NCI-H524 (cell line): ENCODE measurements at places on chromosomes 12 and 14.

DNA sequence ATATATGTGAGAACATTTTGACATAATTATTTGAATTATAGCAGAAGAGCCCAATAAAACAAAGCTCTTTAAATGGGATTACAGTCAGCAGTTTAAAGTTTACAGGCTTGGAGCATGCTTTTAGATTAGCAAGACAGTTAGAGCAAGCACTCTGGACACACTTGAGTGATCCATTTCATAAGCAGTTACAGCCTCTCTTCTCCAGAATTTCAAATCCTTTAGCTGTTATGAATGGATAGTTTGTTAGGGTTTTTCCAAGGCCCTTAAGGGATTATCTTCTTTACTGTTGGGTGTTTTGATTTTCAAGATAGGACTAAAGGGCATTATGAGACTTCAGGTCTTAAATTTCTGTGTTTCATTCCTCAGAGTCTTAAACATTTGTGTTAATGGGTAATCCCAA is 36.3 kb downstream of the BEST3 start:
- DNase-seq: peak; percentile 48

DNA sequence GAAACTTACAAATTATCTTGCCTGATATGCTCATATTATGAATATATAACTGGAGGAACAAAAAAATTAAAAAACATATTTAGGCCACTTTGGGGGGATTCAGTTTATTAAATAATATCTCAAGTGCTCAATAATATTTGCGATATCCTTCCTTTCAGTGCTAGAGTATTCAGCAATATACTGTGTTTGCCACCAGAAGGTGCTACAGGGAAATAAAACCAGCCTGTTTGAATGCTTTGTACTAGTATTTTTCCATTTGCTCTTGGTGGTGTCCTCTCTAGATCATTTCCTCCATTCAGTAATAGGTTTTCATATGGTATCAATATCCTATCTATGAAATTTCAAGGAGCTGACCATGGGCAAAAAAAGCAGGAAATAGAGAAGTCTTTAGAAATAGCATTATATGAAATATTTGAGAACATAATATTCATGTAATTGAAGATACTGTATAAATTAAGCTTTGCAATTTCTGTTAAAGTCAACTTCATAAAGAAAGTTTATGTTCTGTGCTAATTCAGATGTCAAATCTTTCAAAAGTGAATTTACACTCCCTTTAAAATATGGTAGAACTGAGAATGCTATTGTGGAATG is 106.2 kb upstream of the NAV3 start:
- DNase-seq: peak; percentile 55

DNA sequence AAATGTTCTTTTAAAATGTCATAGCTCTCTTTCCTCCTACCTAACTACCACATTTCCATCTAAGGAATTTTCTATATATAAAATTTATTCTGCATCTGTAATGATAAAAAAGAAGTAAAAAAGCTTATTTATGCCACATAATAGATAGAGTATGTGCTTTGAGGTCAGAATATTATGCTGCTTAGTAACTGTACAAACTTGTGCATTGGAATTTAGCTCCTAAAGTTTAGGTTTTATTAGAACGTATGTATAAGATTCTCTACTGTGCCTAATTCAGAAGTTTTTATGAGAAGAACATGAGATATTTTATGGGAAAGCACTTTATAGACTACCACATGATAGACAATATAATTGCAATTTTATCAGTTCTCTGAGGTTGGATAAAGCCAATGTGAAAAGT is 384.6 kb downstream of the SLC16A7 start:
- DNase-seq: no peak

GRCh38 chr14:75689012-75689411 is 28.0 kb downstream of the TTLL5 start:
- DNase-seq: no peak

DNA sequence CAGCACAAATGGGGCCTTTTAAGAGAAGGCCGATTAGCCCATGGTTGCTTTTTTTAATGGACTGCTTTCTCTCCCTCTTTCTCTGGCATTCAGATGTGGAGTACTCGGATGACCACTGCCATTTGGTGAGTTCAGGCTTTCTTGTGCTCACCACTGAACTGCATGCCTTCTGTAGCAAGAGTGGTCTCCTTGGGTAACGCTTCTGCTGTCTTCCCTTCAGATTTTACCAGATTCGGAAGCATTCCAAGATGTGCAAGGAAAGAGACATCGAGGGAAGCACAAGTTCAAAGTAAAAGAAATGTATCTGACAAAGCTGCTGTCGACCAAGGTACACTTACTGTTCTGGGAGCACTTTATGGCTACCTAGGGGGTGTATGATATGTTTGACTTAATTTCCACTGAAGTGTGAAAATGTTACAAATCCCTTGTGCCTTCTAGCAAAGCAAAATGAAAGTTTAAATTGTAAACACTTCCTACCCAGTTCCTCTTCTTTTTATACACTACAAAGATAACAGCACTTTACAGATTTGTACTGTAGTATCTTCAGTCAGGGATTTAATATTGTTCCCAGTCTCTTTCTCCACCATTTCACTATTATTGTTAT is 148.8 kb downstream of the PLXNC1 start:
- no peak for DNase-seq

- no peak for DNase-seq
Measured at GRCh38 chr12:98123021-98123461, 392.3 kb upstream of the TMPO start.

- DNase-seq: no peak
Measured at GRCh38 chr12:789852-790563, 37.6 kb downstream of the WNK1 start.

- DNase-seq: no peak
Measured at GRCh38 chr12:104877103-104877705, 80.9 kb downstream of the SLC41A2 start.

- DNase-seq: no peak
Measured at GRCh38 chr12:132262256-132263060, 66.9 kb downstream of the GALNT9 start.

GRCh38 chr14:76968621-76969063 is 59.9 kb downstream of the IRF2BPL start:
- DNase-seq: no peak

- no peak for DNase-seq
Measured at GRCh38 chr14:94524093-94524492, 14.8 kb upstream of the SERPINA12 start.

DNA sequence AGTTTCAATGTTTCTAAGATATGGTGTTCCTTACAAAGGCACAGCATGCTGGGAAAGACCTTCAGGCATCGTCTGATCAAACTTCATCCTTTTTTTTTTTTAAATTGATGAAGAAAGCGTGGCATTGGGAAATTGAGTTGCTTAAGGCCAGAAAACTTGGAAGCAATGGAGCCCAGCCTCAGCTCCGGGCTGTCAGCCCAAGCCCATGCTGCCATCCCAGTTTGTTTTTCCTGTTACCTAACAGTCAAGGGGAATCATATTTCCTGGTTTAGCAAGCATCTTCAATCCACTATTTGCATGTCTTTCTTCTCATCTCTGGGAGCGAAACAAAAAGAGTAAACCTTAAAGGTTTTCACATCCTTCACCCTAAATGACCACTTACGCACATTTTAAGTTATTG is 200.2 kb downstream of the CHST11 start:
- DNase-seq: no peak

GRCh38 chr14:64684091-64684490 is 20.1 kb upstream of the PLEKHG3 start:
- DNase-seq: peak; percentile 66

- DNase-seq: no peak
Measured at GRCh38 chr12:3432868-3433267, 58.1 kb upstream of the PRMT8 start.

DNA sequence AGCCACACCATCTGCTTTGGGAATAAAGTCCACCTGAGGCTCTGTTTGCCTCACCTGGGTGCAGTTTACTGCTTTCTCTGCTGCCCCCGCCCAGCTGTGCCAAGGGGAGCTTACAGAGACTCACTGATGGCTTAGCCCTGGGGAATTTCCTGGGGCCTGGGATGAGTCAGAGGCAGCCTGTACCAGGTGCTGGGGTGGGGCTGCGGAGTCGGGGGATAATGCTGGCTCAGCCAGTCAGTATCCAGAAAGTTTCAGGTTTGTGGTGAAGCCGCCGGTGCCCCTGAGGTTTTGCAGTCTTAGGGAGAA is 22.3 kb downstream of the PLEKHG3 start:
- peak; percentile 60 for DNase-seq

GRCh38 chr12:5030066-5030465 is 13.6 kb upstream of the KCNA5 start:
- no peak for DNase-seq

GRCh38 chr14:22405201-22405600 is 183.8 kb downstream of the DAD1 start:
- no peak for DNase-seq

DNA sequence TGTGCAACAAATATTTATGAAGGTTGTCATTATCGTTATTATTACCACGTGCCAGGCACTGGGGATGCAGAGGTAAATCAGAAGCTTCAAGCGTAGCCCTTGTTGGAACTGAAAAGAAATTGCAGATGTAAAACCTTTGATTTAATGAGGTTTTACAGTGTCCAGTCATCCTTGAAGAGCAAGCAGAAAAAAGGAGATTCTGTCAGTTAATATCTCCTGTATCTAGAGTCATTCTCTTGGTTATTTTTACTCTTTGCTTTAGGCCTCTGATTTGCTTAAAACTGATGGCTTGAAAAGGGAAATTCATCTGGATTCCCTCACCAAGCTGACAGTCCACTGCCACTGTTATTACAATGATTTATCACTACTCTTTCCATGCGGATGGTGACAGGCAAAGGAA is 179.3 kb downstream of the GALC start:
- no peak for DNase-seq

GRCh38 chr12:93056971-93057535 is 128.0 kb upstream of the EEA1 start:
- DNase-seq: no peak
